ENCODE measurements at places on chromosomes 2 and 18. TPM values are rescaled to one million over a fixed set of nuclear protein-coding genes. Genes with fewer than 3 reads are reported as not detected.

Gene LPIN1
- total RNA-seq = 76.8 TPM

- no peak for DNase-seq
Observed at GRCh38 chr2:141260911-141261310, 869.9 kb downstream of the LRP1B start.

- DNase-seq = no peak
Observed at GRCh38 chr2:208280933-208281332, 14.9 kb downstream of the PIKFYVE start.

DNA sequence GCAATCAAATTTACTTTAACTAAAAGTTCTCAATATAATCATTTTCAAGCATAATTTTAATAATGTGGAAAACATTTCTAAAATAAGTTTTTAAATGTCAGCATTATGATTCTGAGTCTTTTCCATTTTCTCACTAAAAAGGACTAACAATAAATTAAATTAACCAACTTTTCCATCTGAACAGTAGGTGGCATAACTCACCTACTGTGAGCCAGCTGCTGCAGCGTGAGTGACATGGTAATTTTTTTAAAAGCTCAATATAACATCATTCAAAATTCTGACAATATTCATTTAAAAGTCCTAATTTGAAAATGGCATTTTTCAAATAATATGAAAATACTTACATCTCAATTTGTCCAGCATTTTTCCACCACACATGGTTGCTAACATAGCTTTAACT is 66.5 kb downstream of the DTNB start:
- peak; percentile 26 for DNase-seq

DNA sequence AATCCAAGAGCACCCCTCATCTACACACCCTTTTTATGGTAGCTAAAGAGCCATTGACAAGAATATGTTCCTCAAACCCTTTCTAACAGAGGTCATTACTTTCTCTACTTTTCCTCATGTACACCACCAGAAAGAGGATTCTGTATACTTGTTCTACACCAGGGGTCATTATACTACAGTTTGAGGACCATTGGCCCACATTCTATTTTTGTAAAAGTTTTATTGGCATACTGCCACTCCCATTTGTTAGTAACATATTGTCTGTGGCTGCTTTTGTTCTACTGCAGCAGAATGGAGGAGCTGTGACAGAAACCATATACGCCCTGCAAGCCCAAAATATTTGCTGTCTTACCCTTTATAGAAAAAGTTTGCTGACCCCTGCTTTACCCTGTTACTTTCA is 14.3 kb downstream of the HTR2B start:
- DNase-seq = no peak

DNA sequence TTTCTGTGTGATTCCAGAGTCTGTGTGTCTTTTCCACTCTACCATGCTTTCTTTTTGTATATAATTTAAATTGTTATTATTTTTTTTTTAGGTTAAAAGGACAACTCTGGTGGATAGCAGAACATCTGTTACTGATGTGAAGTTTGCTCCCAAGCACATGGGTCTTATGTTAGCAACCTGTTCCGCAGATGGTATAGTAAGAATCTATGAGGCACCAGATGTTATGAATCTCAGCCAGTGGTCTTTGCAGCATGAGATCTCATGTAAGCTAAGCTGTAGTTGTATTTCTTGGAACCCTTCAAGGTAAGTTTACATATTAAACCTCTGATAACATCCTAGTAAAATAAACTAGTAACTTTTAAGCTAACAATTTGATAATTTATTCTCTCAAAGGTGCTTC is 15.3 kb downstream of the SEH1L start:
- DNase-seq = no peak

Gene GRB14
- 2.4 TPM for total RNA-seq

Data from foreskin keratinocyte (primary cell).